ENCODE measurements at places on chromosomes 6 and 20.

DNA sequence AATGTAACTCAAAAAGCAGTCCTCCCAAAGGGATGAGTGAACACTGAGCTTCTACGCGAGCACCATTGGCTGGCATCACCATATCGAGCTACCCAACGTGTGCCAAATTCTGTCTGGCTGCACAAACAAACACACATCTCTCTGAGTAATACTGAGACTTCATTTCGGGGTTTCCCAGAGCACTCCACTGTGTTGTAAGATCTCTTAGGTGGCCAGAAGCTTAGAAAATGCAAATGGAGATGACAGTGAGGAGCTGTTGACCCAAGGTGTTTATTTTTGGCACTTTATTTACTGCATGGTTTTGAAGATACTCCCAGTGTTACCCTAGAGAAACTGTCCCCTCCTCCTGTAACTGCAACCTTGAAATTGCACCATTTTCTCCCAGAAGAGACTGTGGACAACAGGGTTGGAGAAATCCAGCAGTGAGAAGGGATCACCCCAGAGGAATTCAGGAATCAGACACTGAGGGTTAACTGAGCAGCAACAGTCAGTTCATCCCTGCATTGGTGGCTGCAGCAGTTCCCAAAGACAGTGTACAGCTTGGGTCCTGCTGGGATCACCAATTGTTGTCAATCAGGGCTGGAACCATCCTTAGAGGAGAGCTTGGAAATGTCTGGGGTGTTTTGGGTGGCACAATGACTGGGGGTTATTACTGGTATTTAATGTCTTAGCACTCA, 1.0 kb upstream of the RIPOR2 start:
- no peak for DNase-seq

GRCh38 chr6:35218021-35218420, 4.3 kb downstream of the SCUBE3 start:
- no peak for DNase-seq

- DNase-seq = no peak
These were observed 127.6 kb downstream of the MRPL14 start for GRCh38 chr6:43999628-44000027.

DNA sequence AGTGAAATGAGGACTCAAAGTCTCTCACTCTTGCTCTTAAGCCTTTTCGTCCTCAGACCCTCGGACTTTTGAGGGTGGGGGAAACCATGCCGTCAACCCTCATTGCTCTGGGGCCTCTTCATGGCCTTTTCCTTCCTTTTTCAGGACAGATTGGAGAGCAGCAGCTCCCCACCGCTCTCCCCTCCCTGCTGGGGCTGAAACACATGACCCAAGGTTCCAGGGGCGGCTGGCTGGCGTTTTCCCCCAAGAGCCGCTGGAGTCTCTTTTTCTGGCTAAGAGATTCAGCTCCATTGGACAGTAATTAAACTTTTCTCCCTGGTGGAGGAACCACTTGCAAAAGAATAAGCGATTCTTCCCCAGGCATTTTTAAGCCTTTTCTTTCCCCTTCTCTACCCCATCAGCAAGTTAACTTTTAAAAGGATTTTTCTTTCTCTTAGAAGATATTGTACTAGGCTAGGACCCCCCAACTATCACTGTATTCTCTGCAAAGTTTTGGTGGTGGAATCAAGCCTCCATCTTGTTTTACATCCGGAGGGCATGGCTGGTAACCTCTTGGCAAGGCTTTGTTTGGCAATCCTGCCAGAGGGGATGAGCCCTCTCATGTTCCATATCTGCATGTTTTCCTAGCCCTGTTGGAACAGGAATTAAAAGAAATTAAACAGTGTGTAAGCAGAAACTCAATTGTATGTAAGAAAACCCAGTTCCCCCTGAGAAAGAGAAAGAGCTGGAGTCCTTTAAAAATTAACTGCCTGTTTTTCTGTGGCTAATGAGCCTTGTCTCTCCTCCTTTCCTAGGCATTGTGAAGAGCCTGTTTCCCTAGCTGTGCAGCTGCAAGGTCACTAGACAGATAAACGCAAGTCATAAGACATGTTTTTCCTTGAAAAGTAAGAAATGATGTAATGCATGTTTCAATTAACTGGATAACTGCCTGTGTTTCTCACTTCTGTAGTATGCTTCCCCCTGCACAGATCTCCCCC, 100.8 kb upstream of the GPR6 start:
- no peak for DNase-seq

DNA sequence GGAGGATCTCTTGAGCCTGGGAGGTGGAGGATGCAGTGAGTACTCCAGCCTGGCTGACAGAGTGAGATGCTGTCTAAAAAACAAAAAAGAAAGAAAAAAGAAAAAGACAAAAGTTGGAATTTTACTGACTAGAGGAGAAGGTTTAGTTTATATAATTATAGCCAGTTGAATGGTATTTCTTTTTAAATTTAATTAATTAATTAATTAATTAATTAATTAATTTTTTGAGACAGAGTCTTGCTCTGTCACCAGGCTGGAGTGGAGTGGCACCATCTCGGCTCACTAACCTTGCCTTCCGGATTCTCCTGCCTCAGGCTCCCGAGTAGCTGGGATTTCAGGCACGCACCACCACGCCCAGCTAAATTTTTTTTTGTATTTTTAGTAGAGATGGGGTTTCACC, 8.7 kb downstream of the DNAH8 start:
- DNase-seq = no peak

GRCh38 chr20:430091-430999, 22.2 kb downstream of the RBCK1 start:
- DNase-seq = no peak

DNA sequence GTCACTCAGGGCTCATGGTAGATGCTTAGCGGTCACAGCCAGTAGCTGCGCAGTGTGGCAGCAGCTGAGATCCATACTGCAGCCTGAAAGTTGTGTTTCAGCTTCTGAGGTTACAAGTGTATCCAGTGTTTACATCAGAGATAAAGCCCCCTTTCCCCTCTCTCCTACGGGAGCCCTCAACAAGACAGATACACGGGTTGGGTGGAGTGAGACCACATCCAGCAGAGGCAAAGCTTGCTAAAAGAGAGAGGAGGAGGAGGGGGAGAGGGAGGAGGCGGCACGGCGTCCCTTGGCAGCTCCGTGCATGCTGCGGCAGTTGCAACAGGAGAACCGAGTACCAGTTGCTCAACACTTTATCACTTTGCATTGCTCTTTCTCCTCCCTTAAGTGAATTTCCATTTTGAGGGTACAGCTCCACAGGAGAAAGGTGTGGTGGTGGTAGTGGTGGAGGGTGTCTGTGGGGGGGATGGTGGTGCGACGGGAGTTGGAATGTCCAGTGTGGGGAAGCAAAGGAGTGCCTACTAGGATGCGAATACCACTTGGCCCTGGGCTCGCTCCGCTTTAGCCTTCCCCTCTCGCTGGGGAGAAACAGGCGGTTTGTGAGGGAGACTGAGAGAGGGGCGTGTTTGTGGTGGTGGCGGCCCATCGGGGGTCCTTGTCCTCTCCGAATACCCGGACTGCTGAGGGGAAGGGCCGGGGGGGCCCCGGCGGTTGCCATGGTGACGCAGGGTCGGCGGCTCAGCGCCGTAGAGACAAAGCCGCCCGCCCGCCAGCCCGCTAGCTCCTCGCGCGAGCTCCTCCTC, 405 bp upstream of the RNF182 start:
- no peak for DNase-seq

DNA sequence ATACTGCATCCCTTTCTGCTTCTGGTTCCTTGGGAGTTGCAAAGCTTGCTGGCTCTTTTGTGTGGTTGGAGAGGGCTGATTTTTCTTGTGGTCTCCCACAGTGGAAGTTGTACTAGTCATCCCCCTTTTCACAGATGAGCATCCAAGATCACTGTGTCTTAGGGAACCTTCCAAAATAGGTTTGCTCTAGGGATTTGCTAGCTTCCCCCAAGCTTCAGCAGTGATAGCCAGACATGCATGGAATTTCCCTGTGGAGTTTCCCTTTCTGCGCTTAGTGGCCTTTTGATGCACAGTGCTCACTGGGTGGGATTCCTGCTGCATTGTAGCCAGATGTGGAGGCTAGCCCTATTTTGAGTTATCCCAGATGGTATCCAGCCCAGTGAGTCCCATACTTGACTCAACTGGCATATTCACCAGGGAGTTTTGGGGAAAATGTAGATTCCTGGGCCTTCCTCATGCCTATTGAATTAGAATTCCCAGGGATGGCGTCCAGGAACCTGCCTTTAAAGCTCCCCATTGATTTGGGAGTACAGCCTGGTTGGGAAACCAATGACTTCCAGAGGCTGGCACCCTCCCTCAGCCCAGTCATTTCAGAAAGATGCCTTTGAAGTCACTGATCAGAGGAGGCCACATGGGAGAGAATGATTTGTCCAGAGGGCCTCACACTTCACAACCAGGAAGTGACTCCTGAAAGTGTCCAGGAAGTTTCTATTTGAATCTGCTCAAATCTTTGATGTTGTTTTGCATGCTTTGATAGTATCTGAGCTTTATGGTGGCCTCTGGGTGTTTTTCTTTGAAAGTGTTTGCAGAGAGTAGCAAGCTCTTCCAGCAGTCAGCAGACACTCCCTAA, 25.9 kb downstream of the PPARD start:
- DNase-seq = peak; percentile 75

GRCh38 chr20:37161830-37162549, 17.1 kb upstream of the RPN2 start:
- DNase-seq = no peak

- no peak for DNase-seq
These were observed 1.2 kb upstream of the MCM9 start for GRCh38 chr6:118935978-118936703.

DNA sequence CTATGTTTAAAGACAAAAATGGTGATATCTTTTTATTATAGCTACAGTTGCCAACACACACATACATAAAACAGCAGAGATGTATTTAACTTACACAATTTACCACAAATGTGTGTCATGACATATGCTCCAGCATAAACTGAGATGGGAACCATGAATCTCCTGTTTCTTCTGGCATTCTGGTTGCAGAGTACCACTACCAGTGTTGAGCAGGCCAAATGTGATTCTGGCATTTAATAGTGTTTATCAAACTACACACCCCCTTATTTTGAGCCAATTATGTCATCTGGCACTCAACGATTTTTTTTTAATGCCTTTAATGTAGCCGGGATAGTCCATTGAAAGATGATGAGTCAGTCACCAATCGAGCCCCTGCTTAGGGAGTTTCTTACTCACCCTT, 59.0 kb upstream of the TPD52L1 start:
- DNase-seq = no peak

DNA sequence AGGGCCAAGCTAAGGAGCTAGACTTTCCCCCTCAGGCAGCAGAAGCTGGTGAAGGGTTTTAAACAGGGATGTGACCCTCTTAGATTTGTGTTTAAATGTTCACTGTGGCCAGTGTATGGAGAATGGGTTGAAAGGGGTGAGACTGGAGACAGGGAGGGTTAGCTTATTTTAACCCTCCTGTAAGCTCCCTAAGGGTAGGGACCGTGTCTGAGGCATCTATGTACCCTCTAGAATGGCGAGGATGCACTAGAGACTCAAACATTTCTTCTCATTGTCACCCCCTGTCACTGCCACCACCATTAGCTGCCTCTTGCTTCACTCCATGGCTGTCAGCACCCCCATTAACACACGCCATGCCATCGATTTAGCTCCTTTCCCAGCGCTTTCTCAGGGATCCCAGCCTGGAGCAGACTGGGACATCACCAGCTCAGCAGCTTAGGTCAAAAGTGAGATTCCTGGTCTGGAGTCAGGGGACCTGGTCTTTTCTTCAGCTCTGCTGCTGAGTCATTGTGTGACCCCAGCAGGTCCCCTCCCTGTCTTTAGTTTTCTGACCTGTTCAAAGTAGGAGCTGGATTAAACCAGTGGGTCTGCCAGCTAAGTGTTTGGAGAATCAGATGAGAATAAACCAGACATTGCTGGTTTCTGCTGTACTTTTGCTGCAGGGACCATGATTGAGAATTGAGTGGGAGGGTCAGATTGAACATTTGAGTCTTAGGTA, 1.1 kb upstream of the SLC22A7 start:
- no peak for DNase-seq

- no peak for DNase-seq
These were observed 55.9 kb upstream of the HDDC2 start for GRCh38 chr6:125357515-125358256.

- no peak for DNase-seq
These were observed 653.7 kb downstream of the TFAP2A start for GRCh38 chr6:9761220-9761619.

DNA sequence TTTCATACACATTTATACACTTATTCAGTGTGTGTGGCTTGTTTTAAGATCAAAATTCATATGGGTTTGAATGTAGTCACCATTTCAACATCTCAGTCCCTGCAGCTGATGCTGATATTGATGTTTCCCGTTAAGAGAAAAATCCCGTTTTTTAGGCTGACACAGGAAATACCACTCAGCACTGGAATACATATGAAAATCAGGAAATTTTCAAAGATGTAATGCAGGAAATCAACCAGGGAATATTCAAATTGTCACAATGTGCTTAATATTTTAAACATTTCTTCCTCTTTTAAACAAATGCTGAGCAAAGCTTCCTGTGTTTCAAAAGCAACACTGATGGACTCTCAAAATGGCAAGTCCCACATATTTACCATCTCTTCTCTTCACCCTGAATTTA, 94.5 kb upstream of the MARCKS start:
- DNase-seq = no peak

DNA sequence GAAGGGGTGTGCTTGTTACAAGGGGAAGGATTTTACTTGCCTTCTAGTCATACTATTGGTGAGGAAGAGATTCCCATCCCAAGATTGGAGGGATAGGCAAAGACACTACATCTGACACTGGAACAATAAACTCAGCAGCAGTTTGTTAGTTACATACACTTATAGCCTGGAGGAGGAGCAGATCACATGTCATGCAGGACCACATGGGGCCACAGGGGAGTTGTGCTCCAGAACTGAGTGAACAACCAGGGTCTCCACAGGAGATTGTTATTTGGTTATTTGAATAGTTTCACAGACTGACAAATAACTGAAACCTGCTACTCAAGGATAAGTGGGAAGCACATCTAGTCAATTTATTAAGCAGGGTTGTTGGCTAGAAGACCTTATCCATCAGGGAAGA, 559.4 kb upstream of the MANEA start:
- DNase-seq = no peak

DNA sequence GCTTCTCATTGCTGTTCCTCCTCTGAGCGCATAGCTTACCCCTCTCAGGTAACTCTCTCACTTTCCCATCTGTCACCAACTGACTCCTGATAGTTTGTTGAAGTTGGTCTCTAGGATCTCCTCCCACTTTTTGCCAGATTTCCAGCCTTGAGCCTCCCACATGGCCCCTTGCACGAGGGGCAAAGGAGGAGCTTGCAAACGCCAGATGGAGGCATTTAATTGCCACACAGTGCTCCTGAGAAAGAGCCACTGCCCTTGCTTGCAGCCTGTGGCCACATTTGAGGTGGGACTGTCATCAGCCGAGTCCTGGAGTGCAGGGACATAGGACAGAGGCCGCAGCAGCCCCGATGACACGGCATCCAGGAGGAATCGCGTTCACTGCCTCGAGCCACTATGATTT, 348.7 kb downstream of the SMOC2 start:
- DNase-seq = no peak

DNA sequence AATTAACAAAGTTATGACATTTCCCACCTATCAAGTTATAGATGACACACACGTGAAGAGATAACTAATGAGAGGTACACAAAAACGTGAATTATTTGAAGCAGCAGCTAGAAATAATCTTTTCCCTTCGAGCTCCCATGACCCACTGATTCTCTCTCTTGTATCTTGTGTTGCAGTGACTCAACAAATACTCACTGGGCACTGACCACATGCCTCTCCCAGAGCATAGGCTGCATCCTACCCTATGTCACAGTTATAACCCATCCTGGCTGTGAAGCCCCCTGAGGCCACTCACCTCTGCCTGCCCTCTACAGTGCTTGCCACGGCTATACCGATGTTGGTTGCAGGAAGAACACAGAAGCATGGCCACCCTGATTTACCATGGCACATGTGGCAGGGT, 91.8 kb downstream of the INSM1 start:
- DNase-seq = no peak

Measured in LNCaP clone FGC (cell line).